ENCODE measurements at places on chromosomes 5 and 9.

- no peak for DNase-seq
These were observed 471 bp upstream of the GHR start for GRCh38 chr5:42422656-42423280.

DNA sequence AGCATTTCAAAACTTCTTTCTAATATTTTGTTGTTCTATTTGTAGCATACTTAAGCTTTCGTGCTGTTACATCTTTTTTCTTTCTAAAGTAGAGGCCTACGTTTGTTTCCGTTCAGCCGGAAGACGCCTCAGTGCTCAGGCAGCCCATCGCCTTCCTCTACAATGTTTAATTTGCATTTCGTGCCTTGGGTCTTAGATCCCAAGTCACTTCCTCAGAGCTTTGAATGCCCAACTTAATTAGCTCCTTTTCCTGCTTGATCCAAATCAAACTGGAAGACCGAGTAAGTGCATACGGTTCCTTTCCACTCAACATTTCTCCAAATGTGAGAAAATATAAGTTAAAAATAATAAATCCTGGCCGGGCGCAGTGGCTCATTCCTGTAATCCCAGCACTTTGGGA is 43.2 kb downstream of the MRPL36 start:
- DNase-seq = no peak

GRCh38 chr9:97431549-97432143 is 19.8 kb downstream of the TDRD7 start:
- no peak for DNase-seq

DNA sequence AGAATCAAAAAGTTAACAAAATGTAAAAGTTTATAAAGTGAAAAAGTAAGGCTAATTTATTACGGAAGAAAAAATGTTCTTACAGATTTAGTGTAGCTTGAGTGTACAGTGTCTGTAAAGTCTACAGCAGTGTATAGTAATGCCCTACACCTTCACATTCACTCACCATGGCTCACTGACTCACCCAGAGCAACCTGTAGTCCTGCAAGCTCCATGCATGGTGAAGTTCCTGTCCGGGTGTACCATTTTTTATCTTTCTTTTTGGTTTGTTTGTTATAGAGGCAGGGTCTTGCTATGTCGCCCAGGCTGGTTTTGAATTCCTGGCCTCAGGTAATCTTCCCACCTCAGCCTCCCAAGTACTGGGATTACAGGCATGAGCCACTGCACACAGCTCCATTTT is 93.6 kb downstream of the MED27 start:
- no peak for DNase-seq

- no peak for DNase-seq
These were observed 48.2 kb downstream of the DAPK1 start for GRCh38 chr9:87545858-87546257.

DNA sequence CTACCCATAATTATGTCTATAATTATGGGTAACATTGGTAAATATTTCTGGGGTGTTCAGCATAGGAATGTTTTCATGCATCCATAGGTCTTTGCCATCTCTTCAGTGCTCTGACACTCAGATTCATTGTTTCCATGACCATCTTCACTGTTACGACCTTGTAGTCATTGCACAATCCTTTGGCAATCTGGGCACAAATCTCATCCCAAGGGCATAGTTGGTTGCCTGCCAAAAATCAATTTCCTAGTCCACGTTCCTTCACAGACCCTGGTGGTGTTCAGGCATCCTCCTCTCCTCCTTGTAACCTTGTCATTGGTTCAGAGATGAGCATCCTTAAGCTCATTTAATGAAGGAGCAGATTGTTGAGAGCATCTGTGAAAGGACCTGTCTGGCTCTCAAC is 1400.7 kb downstream of the CDH12 start:
- DNase-seq = no peak

DNA sequence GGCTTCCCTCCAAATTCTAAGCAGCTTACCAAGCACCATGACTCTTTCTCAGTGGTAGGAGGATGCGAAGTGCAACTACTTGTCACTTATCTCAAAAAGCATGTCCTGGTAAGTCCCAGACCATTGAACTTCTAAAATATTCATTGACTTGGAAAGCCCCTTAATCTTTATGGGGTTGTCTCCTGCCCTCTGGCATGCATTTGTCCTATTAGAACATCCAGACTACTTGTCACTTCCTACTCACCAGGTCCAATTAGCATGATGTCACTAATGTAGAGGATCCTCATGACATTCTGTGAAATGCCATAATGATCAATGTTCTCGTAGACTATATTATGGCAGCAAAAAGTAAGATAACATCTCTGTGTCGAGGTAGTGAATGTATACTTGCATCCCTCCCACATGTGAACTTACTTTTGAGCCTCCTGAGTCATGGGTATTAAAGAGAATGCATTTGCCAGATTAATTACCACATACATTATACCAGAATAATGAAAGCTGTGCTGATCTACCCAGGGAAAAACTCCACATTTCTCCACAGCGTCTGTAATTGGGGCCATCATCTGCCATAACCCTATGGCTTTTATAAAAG is 63.5 kb upstream of the RAD23B start:
- DNase-seq = no peak

- no peak for DNase-seq
These were observed 72.9 kb downstream of the RFK start for GRCh38 chr9:76321195-76321828.
